Endothelial cell (in vitro differentiated cells): ENCODE measurements at places on chromosomes 3 and 15. TPM values are rescaled to one million over a fixed set of nuclear protein-coding genes. Genes with fewer than 3 reads are reported as not detected.

GRCh38 chr15:39645976-39646257 lies 65.0 kb downstream of the THBS1 start:
- no peak for DNase-seq
- H3K27me3 ChIP-seq, result no peaks in the 10 kb centered on the region
- no peak overlapping the region for H3K4me3 ChIP-seq
- H3K36me3 ChIP-seq, result no peaks in the 10 kb centered on the region

DNA sequence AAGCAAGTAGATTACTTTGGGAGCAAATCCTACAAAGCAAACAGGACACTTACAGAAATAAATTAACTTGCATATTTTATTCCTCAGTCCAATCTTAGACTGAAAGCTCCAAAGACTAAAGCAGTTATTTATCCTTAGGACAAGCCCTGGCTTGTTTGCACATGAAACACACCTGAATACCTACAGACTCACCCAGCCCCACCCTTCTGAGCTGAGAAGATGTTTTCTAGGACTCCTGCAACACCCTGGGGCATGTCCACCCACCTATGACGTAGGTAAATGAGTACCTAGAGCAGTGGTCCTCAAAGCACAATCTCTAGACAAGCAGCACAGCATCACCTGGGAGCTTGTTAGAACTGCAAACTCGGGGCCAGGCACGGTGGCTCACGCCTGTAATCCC lies 80.8 kb downstream of the ANXA2 start:
- no peak for DNase-seq
- H3K4me1 ChIP-seq, result peaks cover 3% of the 10 kb centered on the region
- H3K27me3 ChIP-seq, result peaks cover 3% of the 10 kb centered on the region
- H3K27ac ChIP-seq, result no peak overlapping the region

DNA sequence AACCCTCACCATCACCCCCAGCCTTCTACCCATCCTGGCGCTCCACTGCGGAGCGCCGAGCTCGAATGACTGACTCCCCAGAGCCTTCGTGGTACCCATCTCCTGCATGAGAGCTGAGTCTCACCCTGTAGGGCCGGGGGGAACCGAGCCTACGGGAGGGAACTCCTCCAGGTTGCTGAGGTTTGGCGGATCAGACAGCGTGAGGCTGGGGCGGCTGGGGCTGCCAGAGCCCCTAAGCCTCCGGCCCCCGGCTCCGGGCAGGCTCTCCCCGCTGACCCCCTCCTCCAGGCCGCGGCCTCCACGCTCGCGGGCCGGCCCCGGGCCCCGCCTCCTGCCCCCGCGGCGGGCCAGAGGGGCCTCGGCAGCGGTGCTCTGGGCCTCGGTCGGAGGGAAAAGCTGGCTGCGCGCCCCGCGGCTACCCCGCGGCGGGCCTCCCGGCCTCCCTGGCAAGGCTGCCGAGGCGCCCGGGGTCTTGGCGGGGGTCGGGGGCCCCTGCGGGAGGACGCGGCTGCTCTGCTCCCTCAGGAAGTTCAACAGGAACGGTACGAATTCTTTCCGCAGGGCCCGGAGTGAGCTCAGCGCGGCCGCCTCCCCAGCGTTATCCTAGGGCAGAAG lies 643 bp downstream of the CDAN1 start:
- DNase-seq, result peak; percentile 37
- H3K27me3 ChIP-seq, result peaks cover 11% of the 10 kb centered on the region
- no peaks in the 10 kb centered on the region for H3K4me1 ChIP-seq
- peak overlapping the region; percentile 95 for H3K4me3 ChIP-seq
- no peak overlapping the region for H3K27ac ChIP-seq

DNA sequence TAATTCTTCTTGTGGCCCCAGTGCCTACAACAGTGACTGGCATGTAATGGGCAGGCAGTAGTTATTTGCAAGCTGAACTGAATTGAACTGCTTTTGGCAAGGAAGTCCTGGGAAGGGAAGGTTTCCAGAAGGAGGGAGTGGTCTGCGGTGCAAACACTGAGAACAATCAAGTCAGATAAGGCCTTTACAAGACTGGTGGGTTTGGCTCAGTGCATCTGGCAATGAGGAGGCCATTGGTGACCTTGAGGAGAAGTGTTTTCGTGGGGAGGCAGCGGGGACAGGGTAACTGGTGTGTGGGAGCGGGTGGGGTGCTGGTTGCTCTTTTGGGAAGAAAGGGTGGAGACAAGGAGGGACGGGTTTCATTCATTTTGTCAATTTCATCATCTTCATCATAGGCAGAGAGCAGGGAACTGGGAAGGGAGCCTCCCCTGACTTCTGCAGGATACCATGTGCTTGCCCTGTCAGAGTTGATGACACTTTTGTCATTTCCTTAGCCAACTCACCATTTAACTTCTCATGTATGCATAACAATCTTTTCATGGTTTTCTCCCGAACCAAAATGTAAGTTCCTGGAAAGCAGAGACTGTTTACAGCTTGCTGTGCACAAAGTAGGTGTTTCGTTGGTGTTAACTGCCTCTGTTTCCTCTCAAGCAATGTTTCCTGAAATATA lies 8.4 kb upstream of the EHD4 start:
- no peaks in the 10 kb centered on the region for H3K36me3 ChIP-seq
- H3K4me1 ChIP-seq, result peaks cover 24% of the 10 kb centered on the region
- DNase-seq, result no peak
- H3K27ac ChIP-seq, result no peak overlapping the region
- peak overlapping the region; percentile 10 for H3K4me3 ChIP-seq

SEMA4B gene
- total RNA-seq, result 11.2 TPM

- peaks cover 23% of the 10 kb centered on the region for H3K27me3 ChIP-seq
- peaks cover 25% of the 10 kb centered on the region for H3K36me3 ChIP-seq
- peaks cover 8% of the 10 kb centered on the region for H3K4me1 ChIP-seq
- no peak overlapping the region for H3K27ac ChIP-seq
These were observed 10.7 kb upstream of the OCA2 start for GRCh38 chr15:28109626-28110455.

- no peaks in the 10 kb centered on the region for H3K36me3 ChIP-seq
- H3K27me3 ChIP-seq, result no peaks in the 10 kb centered on the region
- DNase-seq, result peak; percentile 7
- no peak overlapping the region for H3K4me3 ChIP-seq
These were observed 605.0 kb downstream of the NLGN1 start for GRCh38 chr3:174002543-174002942.

- H3K4me1 ChIP-seq, result peaks cover 2% of the 10 kb centered on the region
- H3K27me3 ChIP-seq, result no peaks in the 10 kb centered on the region
- no peak overlapping the region for H3K4me3 ChIP-seq
- H3K36me3 ChIP-seq, result no peaks in the 10 kb centered on the region
- H3K27ac ChIP-seq, result no peak overlapping the region
These were observed 19.5 kb upstream of the PIK3CB start for GRCh38 chr3:138854204-138854603.

- no peak for DNase-seq
- H3K4me1 ChIP-seq, result peaks cover 7% of the 10 kb centered on the region
- no peak overlapping the region for H3K4me3 ChIP-seq
These were observed 356.3 kb downstream of the FOXP1 start for GRCh38 chr3:71227270-71227661.
